ENCODE measurements at places on chromosomes 2 and 18.
A peak's percentile ranks its signal among the peaks of the same experiment; 100 is the strongest.

DNA sequence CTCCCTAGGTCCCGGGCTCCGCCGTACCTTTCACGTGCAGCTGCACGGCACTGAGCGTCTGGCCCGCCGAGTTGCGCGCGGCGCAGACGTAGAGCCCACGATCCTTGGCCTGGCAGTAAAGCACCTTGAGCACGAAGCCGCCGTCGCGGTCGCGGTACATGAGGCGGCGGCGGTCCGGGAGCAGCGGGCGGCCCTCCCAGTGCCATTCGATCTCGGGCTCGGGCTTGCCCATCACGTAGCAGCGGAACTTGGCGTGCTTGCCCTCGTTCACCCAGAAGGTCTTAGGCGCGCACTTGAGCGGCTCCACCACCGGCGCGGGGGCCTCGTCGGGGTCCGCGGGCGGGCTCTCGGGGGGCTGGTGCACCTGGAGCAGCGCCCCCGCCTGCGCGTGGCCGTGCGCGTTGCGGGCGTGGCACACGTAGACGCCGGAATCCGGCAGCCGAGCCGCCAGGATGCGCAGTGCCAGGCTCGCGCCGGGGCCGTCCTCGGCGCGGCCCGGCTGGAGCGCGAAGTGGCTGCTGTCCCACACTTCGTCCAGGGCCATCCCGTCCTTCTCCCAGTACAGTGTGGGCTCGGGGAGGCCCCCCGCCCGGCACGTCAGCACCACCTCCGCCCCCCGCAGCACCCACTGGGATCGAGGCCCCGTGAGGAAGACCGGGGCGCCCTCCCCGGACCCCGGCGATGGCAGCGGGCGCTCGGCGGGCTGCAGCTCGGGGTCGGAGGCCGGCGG is 980 bp downstream of the OBSL1 start:
- DNase-seq, result no peak

DNA sequence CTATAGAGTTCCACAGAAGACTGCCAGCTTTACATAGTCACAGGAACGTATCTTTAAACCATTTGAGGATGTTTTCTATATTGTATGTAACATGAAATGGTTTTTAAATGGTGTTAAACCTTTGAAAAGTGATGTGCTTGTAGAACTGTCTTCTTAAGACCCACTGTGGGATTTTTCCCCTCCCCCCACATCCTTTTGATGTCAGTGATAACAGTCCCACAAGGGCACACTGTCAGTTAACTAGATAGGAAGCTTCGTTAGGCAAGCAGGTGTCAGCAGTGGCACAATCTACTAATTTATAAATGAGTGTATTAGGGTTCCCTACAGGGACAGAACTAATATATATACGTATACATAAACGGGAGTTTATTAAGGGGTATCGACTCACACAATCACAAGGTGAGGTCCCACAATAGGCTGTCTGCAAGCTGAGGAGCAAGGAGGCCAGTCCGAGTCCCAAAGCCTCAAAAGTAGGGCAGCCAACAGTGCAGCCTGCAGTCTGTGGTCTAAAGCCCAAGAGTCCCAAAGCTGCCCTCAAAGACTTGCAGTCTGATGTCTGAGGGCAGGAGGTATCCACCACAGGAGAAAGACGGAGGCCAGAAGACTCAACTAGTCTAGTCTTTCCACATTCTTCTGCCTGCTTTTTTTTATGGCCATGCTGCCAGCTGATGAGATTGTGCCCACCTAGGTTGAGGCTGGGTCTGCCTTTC is 23.8 kb upstream of the HNRNPLL start:
- DNase-seq, result no peak

GRCh38 chr2:74414881-74415761 is 6.3 kb downstream of the C2orf81 start:
- DNase-seq, result no peak

- DNase-seq, result no peak
Observed at GRCh38 chr2:179910735-179911113, 49.3 kb upstream of the ZNF385B start.

GRCh38 chr2:190678444-190679162 is 29.7 kb downstream of the NAB1 start:
- DNase-seq, result no peak

- DNase-seq, result no peak
Observed at GRCh38 chr18:35484034-35484433, 13.7 kb downstream of the INO80C start.

- DNase-seq, result no peak
Observed at GRCh38 chr2:18483896-18484295, 76.6 kb downstream of the RDH14 start.

- DNase-seq, result no peak
Observed at GRCh38 chr2:62303788-62304187, 107.9 kb downstream of the B3GNT2 start.

DNA sequence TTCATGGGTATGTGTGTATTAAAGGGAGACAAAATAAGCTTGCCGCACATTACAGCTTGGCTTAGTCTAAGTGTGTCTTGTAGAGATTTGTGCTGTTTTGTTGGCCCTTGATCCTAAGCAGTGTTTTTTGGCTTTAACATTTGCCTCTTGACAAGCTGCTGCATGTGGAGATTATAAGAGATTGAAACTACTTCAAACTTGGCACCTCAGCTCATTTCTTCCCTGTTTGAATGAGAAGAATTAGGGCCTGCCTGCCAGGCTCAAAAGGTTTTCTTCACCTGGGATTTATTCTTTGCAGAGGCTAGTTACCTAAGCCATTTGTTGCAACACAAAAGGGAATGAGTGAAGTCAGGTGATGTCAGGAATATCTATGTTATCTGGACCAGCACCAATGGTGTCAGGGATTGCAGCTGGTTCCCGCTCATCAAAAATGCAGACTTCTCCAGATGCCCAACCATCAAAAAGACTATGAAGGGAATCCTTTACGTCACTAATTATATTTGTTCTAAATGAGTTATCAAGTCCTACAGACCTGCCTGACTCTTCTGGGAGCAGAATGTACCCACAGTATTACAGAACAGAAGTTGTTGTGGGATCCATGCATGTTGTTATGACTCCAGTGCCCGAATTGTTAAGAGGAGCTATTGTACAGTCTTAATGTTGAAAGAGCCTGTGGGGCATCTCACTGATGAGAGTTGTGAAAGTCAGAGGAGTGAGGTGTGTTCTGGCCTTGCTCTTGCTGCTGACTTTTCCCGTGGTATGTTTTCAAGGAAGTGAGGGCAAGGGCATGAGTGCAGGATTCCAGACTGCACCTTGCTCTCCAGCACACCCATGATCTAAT is 31.0 kb downstream of the ABCA12 start:
- DNase-seq, result no peak

- no peak for DNase-seq
Observed at GRCh38 chr2:58865436-58865835, 624.3 kb upstream of the FANCL start.

GRCh38 chr2:24723191-24723590 is 70.0 kb downstream of the PTRHD1 start:
- no peak for DNase-seq

- peak; percentile 23 for DNase-seq
Observed at GRCh38 chr2:191811807-191812602, 34.9 kb downstream of the CAVIN2 start.

- DNase-seq, result no peak
Observed at GRCh38 chr2:183283209-183283608, 159.0 kb downstream of the NUP35 start.

DNA sequence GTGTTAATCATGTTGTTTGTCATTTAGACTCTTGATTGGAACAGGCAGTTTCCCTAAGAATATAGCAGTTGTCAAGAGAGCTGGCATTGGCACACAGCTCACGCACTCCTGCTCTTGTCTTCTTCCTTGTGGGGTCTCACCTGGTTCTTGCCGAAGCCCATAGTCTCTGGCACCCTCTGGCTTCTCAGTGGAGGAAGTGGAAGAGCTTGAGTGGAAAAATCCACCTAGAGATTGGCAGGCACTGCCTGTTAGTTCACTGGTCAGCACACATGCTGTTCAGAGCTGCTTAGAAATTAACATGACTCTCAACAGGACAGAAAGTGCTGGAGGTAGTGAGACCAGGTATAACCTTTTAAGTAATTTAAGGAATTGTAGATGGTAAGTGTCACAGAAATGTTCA is 28.3 kb downstream of the SCTR start:
- DNase-seq, result no peak

- DNase-seq, result no peak
Observed at GRCh38 chr2:71060871-71061270, 7.6 kb upstream of the NAGK start.
